ENCODE measurements at places on chromosomes 7 and 10.
A peak's percentile ranks its signal among the peaks of the same experiment; 100 is the strongest.

DNA sequence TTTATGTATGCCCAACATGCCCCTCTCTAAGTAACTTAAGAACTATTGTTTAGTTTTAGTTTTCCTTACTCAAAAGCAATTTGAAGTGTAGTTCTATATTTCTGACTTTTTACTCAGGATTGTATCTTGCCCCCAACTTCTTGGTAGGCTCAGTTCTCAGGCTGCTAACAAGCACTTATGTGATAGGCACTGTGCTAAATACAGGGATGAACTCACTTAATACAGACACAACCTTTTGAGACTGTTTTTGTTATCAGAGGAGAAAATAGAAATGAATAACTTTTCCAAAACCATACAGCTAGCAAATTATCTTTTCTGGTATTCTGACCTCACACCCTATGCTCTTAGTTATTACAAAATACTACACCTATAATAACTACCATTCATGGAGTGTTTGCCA, 16.3 kb downstream of the TAX1BP1 start:
- no peak for DNase-seq

DNA sequence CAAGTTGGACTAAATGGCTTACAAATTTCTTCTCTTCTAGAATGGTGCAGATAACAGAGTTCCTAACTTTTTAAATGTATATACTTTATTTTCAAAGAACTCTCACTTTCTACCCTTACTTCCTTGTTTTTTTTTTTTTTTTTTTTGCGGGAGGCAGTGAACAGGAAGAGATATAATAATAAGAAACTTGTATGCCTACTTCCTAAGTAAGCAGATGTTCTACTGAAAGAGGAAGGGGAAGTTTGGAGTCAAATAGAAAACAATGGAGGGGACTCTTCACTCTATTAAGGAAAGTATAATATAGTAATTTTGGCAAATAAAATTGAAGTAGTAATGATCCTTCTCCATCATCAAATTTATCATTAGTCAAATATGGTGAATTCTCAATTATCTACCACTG, 754.0 kb downstream of the KCNMA1 start:
- DNase-seq = no peak

- DNase-seq = no peak
Measured at GRCh38 chr10:130471486-130471885, 335.3 kb downstream of the GLRX3 start.

GRCh38 chr10:89548673-89549072, 13.3 kb upstream of the SLC16A12 start:
- DNase-seq = no peak

- DNase-seq = no peak
Measured at GRCh38 chr10:55897490-55897921, 463.6 kb downstream of the ZWINT start.

DNA sequence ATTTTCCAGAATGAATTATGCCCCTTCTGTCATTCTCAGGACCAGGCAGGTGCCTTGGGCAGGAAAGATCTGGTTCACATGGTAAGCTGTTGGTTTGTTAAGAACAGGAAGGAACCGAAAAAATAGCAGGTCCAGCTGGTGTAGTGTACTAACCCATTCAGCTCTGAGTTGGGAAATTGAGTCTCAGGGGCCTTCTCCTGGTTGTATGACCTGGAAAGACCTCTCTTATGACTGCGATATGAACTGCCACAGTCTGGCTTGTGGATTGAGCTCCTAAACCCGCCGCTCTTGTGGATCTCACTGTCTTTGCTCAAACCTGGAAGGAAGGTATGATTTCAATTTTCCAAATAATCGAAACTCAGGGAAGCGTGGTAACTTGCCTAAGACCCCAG, 4.5 kb downstream of the LRIT1 start:
- DNase-seq = no peak

DNA sequence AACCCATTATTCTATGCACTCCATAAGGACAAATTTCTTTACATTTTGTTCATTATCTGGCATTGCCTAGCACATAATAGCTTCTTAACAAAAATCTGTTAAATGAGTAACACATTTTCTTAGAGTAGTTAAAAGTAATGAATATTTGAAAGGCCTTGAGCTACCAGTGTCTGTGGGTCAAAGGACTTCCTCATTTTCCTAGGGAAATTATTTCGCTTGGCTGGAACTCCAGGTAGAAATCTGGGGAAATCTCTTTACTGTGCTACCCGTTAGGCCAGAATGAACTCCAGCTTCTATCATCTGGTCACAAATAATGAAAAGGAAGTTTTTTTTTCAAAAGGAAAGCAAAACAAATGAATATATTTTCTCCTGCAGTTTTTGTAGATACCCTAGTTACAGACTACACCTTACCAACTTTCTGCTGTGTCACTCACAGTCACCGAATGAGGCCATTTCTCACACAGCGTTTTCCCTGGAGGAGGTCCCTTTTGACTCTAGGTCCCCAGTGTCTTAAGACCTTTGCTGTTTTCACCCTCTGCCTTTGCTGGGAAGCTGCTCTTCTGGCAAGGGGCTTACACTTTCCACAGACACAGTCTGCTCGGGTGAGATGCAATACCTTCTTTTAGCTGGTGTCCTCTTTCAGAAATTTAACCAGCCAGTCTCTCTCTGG, 1.6 kb downstream of the SAMD9L start:
- no peak for DNase-seq

DNA sequence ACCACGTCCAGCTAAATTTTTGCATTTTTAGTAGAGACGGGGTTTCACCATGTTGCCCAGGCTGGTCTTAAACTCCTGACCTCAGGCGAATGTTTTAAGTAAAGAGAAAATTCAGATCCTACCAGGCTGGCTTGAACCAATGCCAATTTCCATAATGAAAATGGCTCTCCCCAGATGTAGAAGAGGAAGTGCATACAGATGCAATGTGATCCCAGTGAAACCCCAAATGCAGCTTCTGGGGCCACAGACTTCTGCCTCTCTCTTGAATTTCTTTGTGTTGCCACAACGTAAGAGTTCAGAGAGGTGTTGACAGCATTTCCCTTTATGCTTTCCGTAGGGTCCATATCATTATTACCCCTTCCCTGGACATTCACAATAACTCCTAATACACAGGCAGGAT, 29.6 kb upstream of the GOT1 start:
- DNase-seq = no peak

- no peak for DNase-seq
Measured at GRCh38 chr10:27717224-27717623, 28.4 kb downstream of the MKX start.

DNA sequence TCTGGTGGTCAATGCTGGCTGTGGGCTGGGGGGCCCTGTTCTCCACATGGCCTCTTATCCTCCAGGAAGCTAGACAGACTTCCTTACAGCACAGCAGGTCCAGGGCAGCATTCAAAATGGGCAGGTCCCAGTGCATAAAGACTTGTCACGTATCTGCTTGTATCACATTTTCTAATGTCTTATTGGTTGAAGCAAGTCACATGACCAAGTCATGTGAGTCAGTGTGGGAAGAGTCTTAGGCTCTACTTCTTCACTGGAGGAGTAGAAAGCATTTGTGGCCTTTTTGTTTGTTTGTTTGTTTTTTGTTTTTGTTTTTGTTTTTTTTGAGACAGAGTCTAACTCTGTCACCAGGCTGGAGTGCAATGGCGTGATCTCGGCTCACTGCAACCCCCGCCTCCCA, 104.7 kb downstream of the COL13A1 start:
- no peak for DNase-seq

- DNase-seq = peak; percentile 81
Measured at GRCh38 chr10:128047991-128048818, 78.0 kb downstream of the MKI67 start.

DNA sequence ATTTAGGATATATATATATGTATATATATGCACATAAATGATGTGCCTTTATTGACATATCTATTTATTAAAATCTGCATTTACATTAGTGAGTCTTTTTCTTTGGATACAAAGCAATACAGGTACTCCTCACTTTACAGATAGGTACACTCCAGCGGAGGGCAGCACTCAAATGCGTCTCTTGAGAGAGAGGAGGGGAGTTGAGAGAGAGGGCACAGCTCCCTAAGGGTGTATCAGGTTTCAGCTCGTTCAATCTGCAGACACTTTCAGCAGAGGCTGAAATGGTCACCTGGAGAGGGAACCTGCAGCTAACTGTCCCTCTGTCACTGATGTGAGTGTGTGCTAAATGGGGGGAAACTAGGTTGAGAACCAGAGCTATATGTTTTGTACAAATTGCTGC, 21.5 kb downstream of the C10orf53 start:
- DNase-seq = no peak

DNA sequence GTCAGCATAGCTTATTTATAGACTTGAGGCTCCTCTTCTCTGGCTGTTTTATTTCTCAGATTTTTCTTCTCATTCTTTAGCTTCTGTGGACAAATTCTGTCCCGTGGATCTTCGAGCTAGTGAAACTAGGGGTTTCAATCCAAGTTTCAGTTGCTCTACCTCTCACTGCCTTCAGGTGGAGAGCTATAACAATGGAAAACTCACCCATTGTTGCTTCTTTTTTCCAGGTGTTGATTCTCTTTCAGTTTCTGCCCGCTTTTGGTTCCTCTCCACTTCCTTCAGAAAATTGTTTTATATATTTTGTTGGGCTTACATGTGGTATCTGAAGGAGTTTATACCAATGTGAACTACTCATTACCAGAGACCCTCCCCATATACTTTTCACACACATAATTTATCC, 266.1 kb downstream of the TCF7L2 start:
- no peak for DNase-seq

DNA sequence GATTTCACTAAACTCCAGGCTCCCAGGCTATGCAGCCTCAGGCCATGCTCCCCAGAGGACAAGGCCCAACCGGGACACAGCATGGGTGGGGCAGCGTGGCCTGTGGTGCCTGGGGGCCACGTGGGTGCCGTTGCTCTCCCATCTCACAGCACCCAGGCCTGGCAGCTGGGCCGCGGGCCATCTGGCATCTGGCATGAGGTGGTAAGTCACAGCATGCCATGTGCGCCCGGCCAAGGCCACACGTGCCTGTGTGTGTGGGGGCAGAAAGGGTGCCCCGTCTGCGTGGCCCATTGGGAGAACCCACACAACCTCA, 204.1 kb downstream of the EBF3 start:
- no peak for DNase-seq

GRCh38 chr7:64869912-64870562, 33.0 kb upstream of the ZNF273 start:
- no peak for DNase-seq
